ENCODE measurements at places on chromosomes 3 and 15.

DNA sequence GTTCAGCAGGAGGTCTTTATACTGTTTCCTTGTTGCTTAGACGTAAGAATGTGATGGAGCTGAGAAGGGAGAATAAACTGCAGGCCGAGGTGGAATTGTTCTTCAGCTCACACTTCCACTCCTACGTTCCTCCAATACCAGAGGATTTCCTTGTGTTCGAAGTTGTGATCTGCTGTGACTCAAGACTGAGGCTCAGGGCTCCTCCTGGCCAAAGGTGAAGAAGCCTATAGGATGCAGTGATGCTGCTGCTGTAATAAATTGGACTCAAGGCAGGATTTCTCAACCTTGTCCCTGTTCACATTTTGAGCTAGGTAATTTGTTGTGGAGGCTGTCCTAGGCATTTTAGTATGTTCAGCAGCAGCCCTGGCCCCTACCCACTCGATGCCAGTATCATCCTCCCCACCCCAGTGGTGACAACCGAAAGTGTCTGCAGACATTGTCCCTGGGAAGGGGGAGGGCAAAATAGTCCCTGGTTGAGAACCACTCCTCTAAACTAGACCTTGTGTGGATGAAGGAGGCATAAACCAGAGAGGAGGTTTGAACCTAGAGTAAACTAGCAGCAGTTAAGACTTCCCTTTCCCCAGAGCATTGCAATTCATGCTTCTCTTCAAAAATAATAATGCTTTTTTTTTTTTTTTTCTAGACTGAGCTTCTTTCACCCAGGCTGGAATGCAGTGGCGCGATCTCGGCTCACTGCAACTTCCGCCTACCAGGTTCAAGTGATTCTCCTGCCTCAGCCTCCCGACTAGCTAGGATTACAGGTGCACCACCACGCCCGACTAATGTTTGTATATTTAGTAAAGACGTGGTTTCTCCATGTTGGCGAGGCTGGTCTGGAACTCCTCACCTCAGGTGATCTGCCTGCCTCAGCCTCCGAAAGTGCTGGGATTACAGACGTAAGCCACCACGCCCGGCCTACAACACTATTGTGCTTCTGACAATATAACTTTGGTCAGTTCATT is 11.1 kb downstream of the RAP2B start:
- no peak for DNase-seq

- no peak for DNase-seq
Observed at GRCh38 chr15:77071305-77072223, 655 bp upstream of the TSPAN3 start.

- no peak for DNase-seq
Observed at GRCh38 chr15:68644996-68645395, 66.2 kb downstream of the CORO2B start.

GRCh38 chr15:48966595-48967301 is 3.0 kb upstream of the SHC4 start:
- no peak for DNase-seq

DNA sequence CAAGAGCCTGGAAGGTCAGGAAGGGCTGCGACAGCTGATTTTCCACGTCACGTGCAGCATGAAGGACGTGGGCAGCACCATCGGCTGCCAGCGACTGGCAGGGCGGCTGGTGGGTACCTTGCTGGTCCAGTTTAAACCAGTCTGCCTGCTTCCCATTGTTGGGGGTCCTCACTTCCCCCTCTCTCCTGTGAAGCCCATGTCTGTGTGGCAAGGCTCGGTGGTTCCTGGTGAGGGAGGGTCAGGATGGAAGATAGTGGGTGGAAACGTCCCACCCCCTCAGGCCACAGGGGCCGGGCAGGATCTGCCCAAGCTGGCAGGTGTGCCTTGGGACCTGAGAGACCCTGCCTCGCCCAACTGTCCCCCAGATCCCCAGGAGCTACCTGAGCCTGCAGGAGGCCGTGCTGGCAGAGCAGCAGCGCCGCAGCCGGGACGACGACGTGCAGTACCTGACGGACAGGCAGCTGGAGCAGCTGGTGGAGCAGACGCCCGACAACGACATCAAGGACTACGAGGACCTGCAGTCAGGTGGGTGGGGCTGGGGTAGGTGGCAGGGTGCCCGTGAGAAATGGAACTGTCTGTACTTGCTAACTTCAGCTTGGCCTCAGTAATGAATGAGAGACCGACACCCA is 108.2 kb downstream of the LRRK1 start:
- no peak for DNase-seq

DNA sequence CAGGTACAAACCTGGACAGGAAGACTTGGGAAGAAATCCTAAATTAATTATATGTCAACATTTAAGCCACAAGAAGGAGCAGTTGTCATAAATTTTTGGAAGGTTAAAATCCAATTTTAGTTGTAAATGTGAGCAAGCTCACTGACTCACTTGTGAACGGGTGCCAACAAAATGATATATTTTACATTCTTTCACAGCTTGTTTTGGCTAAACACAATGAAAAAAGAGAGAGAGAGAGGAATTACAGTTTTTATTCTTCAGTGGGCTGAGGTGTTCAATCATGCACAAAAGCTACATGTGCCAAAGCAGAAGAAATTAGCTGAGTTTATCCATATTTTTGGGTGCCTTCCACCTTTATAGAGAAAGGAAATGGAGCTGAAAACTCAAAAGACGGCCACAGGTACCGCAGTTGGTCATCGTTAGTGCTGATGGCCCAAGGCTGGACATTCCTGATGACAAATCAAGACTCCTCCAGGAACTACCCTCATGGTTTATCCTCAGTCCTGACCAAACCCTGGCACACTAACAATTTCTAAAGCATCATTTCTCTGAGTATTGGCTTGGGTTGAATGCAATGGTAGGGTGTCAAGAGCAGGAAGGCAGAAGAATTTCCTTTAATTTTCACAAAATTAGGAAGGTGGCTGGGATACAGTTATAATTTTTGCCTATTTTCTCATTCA is 37.6 kb upstream of the WNT5A start:
- no peak for DNase-seq

- DNase-seq, result no peak
Observed at GRCh38 chr15:69559440-69560190, 107.0 kb downstream of the RPLP1 start.

GRCh38 chr3:156594219-156594683 is 39.3 kb upstream of the SSR3 start:
- no peak for DNase-seq

DNA sequence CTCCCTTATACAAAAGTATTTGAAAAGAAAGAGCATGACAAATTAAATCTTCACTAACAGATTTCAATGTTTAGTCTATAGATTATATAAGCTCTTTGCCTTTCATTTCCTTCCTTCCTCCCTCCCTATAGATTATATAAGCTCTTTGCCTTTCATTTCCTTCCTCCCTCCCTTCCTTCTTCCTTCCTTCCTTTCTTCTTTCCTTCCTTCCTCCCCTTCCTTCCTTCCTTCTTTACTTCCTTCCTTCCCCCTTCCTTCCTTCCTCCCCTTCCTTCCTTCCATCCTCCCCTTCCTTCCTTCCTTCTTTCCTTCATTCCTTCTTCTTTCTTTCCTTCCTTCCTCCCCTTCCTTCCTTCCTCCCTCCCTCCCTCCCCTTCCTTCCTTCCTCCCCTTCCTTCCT is 209.8 kb upstream of the CBLB start:
- DNase-seq, result no peak

GRCh38 chr15:56353740-56354139 is 11.5 kb upstream of the TEX9 start:
- DNase-seq, result no peak

- DNase-seq, result no peak
Observed at GRCh38 chr3:2915826-2916225, 194.3 kb downstream of the IL5RA start.

DNA sequence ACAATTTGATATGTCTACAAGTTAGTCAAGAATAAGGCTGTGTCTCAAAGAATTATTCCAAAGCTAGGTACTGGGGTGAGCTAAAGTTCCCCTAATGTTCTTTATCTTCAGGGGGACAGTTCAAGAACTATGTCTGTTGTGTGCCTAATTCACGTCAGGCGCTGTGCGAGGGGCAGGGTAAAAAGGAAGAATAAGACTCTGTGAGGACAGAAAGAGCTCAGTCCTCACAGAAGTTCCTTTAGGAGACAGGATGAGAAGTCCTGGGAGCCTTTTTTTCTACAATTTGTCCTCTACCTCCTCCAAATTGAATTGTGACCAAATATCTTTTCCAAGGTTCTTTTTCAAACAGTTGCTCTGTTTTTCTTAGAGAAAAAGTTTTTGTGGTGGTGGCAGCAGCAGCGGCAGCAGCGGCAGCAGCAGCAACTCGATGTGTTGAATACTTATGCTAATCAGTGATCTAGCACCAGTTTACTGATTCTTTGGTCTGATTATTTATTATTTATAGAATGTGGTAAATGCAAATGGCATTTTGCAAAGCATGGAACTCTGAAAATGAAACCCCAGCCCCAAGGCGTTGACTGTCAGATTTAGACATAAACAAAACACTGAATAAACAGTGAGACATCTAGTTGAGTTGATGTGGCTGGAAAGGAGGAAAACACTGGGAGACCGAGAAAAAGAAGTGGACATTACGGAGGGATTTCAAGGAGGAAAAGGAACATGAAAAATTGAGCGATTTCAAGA is 88.6 kb downstream of the GTPBP8 start:
- DNase-seq, result no peak

GRCh38 chr15:85414495-85414894 is 34.1 kb downstream of the AKAP13 start:
- DNase-seq, result no peak

GRCh38 chr15:33636958-33637357 is 326.2 kb downstream of the RYR3 start:
- no peak for DNase-seq

DNA sequence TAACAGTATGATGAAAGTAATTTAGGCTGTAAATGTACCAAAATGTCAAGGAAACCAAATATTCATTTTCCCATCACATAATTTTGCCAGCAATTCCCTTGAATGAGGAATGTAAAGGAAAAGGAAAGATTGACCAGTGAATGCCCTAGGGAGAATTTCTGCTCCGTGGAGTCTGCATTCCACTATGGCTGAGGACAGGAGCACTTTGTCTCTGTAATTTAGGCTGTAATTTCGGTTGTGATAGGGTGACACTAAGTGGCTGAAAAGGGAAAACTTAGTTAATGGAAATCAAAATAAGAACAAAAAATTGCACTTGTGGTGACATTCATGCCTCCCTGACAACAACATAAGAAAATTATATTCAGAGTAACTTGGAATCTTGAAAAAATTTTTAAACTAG is 8.3 kb upstream of the TMEM207 start:
- no peak for DNase-seq

DNA sequence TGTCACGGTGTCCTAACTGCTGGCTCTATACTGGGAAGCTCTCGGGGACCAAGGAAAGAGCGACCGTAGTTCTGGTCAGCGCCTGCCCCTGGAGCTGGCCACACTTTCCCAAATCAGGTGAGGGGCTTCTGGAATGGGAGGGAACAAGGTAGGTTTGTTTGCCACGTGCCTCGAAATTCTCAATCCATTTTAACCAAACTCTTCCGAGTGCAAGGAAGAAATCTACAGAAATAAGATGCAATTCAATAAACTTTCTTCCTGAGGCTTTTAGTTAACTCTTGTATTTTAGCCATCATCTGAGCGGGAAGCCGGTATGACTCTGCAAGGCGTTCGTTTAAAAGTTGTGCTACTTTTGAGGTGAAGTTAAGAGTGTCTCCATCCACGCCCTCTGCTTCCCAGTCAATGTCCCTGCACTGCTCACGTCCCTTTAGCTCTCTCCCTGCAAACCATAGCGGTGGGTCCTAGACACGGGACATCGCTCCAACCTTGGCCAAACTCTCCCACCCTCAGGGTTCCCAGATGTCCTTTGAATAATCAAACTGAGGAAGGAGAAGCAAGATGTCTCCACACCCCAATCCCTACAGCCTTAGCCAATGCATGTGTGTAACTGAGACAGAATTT is 597 bp downstream of the AGTR1 start:
- DNase-seq, result no peak

GRCh38 chr15:48965972-48966371 is 2.3 kb upstream of the SHC4 start:
- no peak for DNase-seq

GRCh38 chr3:47054412-47054811 is 74.9 kb downstream of the NBEAL2 start:
- DNase-seq, result no peak

- no peak for DNase-seq
Observed at GRCh38 chr15:56804938-56805337, 71.6 kb upstream of the ZNF280D start.

DNA sequence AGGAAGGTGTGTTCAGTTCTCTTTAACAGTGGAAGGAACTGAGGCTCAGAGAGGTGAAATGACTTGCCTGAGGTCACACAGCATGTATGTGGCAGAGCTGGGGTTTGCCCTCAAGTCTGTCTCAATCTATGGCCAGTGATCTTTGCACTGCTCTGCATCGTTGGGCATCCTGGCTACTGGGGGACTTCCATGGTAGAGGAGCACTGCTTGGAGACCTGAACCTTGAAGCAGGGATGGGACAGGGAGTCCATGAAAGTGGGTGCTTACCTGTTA is 2.0 kb downstream of the CORO2B start:
- no peak for DNase-seq

DNA sequence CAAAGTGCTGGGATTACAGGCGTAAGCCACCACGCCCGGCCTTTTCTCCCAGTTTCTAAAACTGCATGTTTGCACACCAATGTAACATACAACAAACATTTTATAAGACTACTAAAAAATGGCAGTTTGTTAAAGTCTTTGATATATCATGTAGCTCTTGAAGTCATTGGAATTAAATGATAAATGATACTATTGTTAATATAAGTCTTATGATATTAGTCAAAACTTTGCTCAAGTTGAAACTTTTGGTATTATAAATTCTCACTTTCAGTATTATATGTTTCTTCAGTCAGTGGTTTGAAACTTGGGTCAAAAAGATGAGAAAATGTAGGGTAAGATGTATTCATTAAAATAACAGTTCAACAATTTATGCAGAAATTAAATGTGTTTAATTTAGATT is 117.6 kb upstream of the TBL1XR1 start:
- DNase-seq, result no peak

DNA sequence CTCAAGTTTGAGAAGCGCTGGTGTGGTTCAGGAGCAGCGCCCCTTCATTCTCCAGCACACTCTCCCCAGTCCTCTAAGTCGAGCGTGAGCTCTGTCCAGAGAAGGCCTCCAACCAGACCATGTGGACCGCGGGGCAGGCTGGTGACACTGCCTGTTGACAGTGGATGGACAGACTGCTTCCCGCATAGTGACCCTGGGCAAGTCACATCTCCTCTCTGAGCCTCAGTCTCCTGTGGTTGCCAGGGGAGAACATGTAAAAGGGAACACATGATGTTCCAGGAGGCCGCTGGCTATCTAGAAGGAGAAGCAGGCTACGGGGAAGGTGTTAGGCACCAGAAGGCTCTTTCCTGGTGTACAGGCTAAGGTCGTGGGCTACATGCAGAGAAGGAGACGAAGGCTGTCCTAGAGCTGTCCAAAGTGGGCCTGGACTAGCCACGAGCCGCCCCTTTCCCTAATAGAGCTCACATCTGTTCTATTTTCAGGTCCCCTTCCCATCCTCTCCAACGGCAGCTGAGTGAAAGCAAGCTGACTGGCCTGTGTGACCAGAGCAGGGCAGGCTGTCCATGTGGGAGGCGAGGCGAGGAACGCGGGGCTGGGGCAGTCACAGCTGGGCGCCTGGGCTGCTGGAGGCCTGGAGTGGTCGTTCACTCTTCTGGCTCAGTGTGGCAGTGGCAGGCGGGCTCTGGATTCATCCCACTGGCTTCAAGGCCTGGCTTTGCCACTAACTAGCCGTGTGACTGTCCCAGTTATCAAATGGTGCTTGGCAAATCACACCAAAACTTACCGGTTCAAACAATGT is 11.1 kb downstream of the ISG20 start:
- DNase-seq, result no peak

GRCh38 chr3:12335421-12335820 is 46.6 kb downstream of the PPARG start:
- no peak for DNase-seq

Data from DMS 273 treated with DMSO at 0.1 percent for 48 hours (cell line).